T-helper 9 cell (primary cell): ENCODE measurements at places on chromosomes 2 and 18.

DNA sequence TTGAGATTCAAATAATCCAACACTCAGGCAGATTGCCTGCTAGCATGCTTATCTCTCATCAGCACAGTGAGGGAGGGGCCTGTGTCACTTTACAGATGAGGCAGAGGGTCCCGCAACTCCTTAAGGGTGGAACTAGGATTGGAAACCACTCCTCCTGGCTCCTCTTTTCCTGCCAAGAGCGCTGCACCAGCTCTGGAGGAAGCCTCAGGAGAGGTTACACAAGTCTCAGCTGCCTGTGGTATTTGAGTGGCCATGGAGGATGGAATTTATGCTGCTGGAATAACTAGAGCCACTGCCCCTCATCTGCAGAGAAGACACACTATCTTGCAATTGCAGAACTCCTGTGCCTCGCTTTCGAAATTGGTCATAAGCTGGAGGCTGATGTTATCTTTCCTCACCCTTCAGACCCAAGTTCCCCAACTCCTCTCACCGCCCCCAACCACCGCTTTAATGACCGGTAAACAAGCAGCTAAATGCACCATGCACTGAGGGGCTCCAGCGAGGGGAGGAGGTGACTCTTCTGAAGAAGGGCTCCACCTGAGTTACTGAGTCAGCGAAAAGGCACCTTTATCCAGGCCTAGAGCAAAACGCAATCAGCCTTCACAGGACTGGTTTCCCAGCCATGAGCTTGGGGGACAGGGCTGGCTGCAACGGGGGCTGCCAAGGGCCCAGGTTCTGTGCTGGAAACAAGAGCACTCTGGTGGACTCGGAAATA is 245.8 kb downstream of the SOX11 start:
- no peak for DNase-seq

DNA sequence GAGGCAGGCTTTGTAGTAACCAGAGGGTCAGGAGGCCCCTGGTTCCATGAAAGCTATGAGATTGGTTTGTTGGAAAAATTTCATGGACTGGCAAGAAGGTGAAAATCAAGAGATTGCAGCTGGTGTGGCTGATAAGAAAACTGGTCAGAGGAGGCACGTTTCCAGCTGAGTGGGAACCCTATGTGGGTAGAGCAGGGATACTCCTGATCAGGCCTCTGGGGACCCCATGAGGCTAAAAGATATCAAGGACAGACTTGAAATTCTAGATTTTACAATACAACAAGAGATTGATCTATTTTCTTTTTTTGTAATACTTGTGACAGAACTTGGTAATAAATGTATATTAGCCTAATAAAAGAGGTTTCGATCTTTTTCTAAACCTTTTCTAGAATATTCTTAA is 1615.1 kb downstream of the DPP10 start:
- no peak for DNase-seq

DNA sequence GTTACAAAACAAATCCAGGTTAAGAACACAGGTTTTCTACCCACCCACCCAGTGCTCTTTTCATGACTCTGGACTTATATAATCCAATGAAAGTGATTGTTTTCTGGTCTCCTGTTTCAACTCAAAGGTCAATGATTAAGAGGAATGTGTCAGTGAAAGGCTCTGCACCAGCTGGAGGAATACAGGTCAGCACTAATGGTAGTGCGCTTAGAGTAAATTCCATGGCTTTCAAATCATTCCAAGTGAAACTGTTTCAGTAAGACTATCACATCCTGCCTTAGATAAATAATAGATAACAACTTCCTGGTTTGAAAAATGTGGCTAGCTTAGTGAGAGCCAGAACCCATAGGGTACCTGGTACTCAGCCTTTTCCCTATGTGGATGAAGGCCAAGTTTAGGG is 47.8 kb downstream of the SLC9A4 start:
- no peak for DNase-seq

DNA sequence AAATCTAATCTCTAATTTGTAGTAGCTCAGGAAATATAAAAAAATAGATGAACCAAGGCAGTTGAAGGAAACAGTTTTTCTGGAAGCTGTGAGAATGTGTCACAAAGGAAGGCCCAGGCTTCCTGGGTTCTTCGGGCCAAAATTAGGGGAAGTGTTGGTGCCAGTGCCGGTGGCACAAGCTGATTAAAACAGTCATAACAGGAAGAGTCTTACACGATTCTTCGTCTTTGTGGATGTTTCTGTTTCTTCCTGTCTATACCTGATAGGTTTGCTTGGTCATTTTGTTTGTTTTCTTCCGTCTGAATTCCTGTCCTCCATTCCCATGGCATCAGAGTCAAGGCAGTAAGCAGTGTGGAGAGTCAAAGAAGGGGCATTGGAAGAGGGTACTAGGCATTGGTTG is 235.4 kb upstream of the RASGRP3 start:
- no peak for DNase-seq

DNA sequence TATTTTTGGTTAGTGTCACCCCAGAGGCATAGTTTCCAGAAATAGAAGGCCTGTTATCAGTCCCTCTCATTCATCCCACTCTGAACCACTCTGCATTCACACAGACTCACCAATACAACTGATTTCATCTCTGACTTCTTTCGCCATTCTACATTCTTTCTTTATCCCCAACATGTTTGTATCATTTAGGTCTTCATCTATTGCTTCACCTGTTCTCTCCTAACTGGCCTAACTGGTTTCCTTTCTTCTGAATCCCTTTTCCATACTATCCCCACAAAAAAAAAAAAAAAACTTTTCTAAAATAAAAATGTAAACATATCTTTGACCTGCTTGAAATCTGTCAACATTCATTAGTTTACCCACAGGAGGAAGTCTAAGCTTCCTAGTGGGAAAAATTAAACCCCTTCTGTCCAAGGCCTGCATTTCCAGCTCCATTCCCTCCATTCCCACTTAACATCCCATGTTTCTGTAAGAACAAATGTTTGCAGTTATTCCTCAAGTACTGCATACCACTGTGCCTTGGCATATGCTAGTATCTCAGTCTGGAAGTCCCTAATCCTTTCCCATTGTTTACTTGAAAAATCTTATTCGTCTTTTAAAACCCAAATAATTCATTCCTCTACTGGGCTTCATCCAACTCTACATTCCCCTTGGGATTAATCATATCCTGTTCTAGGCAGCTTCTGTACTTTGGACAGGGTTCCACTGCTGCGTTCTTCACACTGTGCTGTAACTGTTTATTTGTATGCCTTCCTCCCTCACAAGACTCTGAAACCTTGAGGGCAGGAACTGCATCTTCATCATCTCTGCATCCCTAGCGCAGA is 68.5 kb downstream of the FIGN start:
- no peak for DNase-seq

GRCh38 chr2:127423478-127423843 is 5.2 kb downstream of the PROC start:
- DNase-seq = no peak

DNA sequence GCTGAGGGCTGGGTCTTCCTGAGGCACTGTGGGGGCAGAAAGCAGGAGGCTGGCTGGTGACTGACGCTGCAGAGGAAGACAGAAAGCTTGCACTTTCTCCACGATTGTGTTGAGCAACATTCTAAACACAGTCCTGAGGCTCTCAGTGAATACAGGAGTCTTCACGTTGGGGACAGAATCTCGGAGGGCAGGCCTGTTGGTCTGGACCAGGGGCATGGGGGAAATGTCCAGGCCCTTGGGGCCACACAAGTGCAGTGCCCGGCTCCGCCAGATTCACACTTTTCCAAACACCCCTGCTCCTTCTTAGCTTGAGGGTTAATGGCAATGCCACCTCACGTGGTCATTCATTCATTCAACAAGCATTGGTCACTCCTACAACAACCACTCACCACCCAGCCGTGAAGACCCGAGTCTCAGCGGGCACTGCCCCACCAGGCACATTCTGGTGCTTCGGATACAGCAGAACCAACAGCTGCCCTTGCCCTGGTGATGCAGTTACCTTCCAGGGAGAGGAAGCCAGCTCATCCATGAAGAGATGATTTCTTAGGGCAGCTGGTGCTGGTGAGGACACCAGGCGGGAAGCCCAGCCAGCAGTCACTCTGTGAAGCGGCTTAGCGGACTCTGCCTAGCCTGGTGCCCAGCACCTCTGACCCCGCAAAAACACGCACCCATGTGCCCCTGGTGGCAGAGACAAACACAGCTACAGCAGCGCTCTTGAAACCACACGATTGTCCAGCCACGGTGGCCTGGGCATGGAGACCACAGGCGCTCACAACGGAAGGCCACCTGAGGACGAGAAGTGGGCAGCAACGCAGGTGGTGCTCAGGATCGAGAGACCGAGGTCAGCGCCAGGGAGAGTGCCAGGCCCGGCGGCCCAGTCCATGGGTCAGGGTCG is 10.9 kb upstream of the GPC1 start:
- DNase-seq = no peak

DNA sequence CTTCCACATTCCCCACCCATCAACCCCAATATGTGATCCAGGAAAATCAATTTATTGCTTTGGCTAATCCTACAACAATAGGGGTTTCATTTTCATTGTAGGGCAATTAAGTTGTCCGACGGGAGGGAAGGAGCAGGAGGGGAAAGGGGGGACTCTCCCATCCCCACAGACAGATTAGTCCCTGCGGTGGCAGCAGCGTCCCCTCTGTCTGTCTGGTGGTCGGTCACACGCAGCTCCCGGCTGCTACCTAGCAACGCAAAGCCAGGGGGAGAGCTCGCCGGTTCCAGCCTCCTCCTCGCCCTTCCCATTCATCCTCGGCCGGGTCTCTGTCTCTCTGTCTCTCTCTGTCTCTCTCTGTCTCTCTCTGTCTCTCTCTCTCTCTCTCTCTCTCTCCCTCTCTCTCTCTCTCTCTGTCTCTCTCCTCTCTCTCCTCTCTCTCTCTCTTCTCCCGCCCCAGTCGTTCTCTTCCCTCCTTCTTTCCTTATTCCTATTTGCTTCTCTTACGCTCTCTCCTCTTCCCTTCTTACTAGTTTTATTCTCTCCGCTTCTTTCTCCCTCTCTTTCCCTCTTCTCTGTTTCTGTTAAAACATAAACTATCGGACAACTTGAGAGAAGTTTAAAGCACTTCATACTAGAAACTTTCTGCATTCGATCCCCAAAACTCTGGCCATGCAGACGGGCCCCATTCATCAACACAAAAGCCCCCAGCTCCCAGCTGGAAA is 1.2 kb downstream of the LRP2 start:
- DNase-seq = no peak

GRCh38 chr2:31363956-31364750 is 50.4 kb downstream of the XDH start:
- no peak for DNase-seq

DNA sequence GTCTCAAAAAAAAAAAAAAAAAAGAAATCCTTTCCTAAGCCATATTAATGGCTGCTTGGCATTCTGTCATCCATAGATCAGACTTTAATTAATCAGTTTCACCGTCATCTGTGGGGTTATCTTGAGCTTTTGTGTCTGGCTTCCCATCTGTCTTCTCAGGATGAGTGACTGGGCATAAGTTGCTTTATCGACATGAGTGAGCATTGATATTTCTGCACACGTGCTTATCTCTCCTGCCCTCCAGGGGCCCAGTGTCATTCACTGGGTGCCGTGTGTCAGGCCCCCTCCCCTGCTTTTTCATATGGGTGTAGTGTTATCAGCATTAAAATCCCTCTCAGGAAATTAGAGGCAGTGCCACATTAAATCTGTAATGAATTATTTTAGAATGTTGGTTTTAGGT is 65.6 kb downstream of the SH3BP4 start:
- no peak for DNase-seq
